ENCODE measurements at places on chromosomes 1 and 21. TPM values are rescaled to one million over a fixed set of nuclear protein-coding genes. Genes with fewer than 3 reads are reported as not detected.

The EFCAB7 gene
- 7.2 TPM for total RNA-seq

DNA sequence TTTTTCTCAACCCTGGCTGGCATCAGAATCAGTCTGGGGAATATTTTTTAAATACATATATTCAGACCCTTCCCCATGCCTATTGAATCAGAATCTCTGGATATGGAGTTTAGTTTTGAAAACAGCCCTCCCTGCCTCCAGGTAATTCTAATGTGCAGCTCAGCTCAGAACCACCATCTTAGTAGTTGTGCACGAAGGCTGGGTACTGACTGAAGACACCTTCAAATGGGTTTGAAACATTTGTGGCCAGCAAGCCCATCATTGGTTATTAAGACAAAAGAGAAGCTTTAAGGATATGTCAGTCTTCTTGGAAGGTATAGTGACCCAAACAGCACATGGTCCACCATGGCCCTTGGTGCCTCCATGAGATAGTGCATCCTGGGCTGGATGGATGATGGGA is 7.1 kb downstream of the LRRC8D start:
- DNase-seq = no peak

The ZBTB8A gene
- total RNA-seq = 10.7 TPM

The IBA57 gene
- 3.7 TPM for total RNA-seq

- DNase-seq = no peak
These were observed 18.4 kb upstream of the RCAN3 start for GRCh38 chr1:24484199-24484598.

- DNase-seq = no peak
These were observed 31.2 kb upstream of the QSOX1 start for GRCh38 chr1:180123463-180123936.
